Activated CD8-positive, alpha-beta memory T cell treated with anti-CD3 and anti-CD28 coated beads, Interleukin-2, amount 10 ng/mL, durations not matched to agents 7 days and 5 days (primary cell): ENCODE measurements at places on chromosomes 5 and 9. TPM values are rescaled to one million over a fixed set of nuclear protein-coding genes. Genes with fewer than 3 reads are reported as not detected.
A peak's percentile ranks its signal among the peaks of the same experiment; 100 is the strongest.

The GRIA1 gene
- total RNA-seq, result not detected

DNA sequence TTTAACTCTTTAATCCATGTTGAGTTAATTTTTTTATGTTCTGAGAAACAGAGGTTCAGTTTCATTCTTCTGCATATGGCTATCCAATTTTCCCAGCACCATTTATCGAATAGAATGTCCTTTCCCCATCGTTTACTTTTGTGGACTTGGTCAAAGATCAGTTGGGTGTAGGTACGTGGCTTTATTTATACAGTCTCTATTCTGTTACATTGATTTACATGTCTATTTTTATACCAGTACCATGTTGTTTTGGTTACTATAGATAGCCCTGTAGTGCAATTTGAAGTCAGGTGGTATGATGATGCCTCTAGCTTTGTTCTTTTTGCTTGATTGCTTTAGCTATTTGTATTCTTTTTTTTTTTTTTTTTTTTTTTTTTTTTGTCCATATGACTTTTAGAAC lies 462.0 kb downstream of the HTR1A start:
- DNase-seq, result no peak

The F2RL2 gene
- total RNA-seq, result 0.07 TPM

The C6 gene
- total RNA-seq, result not detected

GRCh38 chr5:146877783-146878475 lies 628 bp downstream of the PPP2R2B start:
- DNase-seq, result peak; percentile 71

The SLC1A3 gene
- total RNA-seq, result not detected

GRCh38 chr5:113989278-113989912 lies 372.5 kb upstream of the KCNN2 start:
- no peak for DNase-seq
